CD4-positive, alpha-beta T cell treated with Interleukin-15 for 1 hour (primary cell): ENCODE measurements at places on chromosomes 4 and X.

DNA sequence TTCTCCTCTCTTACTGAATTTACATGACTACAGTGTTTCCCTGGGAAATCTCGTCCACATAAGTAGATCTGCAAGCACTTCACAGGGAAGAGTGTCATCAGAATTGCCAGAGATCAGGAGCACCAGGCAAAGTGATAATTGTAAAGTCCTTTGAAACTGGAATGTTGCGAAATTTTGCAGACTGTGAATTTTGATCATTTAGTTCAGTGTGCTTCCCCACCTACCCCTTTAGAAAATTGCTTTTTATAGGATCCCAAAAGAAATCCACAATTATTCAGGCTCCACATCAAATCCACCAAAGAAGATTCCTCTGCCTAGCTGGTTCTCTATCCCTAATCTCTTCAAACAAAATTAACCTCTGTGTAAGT is 10.2 kb downstream of the PTCHD1 start:
- no peak for DNase-seq

DNA sequence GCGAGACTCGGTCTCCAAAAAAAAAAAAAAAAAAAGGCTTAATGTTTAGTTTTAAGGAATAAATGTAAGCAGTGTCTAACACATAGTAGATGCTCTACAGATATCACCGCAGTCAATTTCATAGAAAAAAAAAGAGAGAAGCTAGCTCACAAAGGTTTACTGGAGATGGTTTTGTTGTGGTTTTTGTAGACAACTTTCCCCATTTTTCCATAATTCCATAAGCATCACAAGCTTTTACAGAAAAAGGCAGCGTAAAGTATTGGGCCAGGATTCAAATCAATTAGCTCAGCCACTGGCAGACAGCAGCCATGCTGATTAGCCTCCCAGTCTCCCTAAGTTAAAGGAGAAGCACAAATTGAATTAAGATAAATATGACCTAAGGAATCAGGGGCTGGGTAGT is 1.5 kb downstream of the GRSF1 start:
- no peak for DNase-seq

GRCh38 chr4:172707622-172708021 is 461.0 kb upstream of the GALNT7 start:
- DNase-seq, result no peak

- DNase-seq, result no peak
These were observed 346.7 kb upstream of the PPARGC1A start for GRCh38 chr4:24236532-24236931.

GRCh38 chr4:26204911-26205370 is 115.9 kb upstream of the RBPJ start:
- no peak for DNase-seq
